CD14-positive monocyte (primary cell): ENCODE measurements at places on chromosomes 5 and 9.

GRCh38 chr5:65760504-65761275 lies 38.7 kb downstream of the NLN start:
- H3K27me3 ChIP-seq = no peaks in the 10 kb centered on the region
- H3K4me1 ChIP-seq = no peaks in the 10 kb centered on the region
- no peak overlapping the region for H3K4me3 ChIP-seq

- no peaks in the 10 kb centered on the region for H3K27me3 ChIP-seq
- no peaks in the 10 kb centered on the region for H3K36me3 ChIP-seq
- no peak for DNase-seq
- no peaks in the 10 kb centered on the region for H3K4me1 ChIP-seq
- no peak overlapping the region for H3K27ac ChIP-seq
Observed at GRCh38 chr9:75039801-75040200, 11.7 kb upstream of the CARNMT1 start.

DNA sequence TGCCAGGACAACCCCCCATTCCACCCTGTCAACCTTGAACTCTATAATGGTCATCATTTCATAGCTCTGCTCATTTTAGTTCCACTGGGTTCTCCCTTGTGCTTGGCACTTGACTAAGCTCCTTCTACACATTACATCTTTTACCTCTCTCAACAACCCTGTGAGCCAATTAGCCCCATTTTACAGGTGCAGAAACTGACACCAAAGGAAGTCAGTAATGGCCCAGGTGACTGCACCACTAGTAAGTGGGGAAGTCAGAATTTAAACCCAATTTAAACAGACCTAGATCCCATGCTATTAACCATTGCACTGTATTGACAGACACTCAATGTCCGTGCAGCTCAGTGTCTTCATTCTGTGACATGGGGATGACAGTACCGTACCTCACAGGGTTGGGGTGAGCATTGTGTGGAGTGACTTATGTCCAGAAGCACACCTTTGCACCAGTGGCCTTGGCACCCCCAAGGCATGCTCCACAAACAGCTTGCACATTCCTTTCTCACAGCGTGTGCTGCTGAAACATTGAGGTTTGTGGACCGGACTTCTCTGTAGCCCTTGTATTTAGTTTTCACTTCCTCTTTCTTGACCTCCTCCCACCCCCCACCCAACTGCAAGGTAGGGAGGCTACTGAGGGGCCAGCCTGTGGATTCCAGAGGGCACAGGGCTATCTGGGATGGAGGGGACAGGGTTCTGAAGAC lies 23.1 kb downstream of the IRF1 start:
- DNase-seq = peak; percentile 74
- H3K27ac ChIP-seq = peak overlapping the region; percentile 79
- H3K4me1 ChIP-seq = peaks cover 77% of the 10 kb centered on the region
- H3K27me3 ChIP-seq = no peaks in the 10 kb centered on the region

DNA sequence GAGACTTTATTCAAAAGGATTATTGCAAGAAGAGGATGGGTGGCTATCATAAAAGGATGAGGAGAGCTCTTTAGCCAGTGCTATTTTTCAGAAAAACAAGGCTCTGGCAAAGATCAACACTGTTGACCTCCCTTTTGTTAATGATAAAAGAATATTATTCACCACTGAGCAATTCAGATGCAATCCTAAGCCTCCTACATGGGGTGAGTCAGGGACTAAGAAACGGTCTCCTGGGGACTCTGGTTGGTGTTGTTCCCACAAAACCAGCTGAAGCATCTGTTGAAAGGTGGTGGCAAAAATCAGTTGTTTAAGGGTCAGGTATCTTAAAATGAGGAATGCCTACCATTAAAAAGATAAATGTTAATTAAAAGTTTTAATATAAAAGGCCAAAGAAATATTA lies 7.7 kb upstream of the GCNT1 start:
- H3K36me3 ChIP-seq = no peaks in the 10 kb centered on the region
- H3K27ac ChIP-seq = no peak overlapping the region
- H3K4me3 ChIP-seq = no peak overlapping the region
- H3K4me1 ChIP-seq = peaks cover 19% of the 10 kb centered on the region
- DNase-seq = no peak

- H3K27me3 ChIP-seq = no peaks in the 10 kb centered on the region
- H3K4me1 ChIP-seq = peaks cover 5% of the 10 kb centered on the region
- no peak overlapping the region for H3K4me3 ChIP-seq
- DNase-seq = no peak
Observed at GRCh38 chr5:57033103-57033502, 81.2 kb upstream of the MIER3 start.

GRCh38 chr9:129752900-129753729 lies at the start of gene PTGES:
TSS of gene PTGES (minus strand) at chr9:129753042. CDS start at chr9:129753012, 30 bp downstream.
- peaks cover 22% of the 10 kb centered on the region for H3K27me3 ChIP-seq
- H3K27ac ChIP-seq = no peak within 1 kb of the TSS
- peak within 1 kb of the TSS; percentile 34 for H3K4me3 ChIP-seq
- H3K4me1 ChIP-seq = peaks cover 29% of the 10 kb centered on the region
- peak; percentile 76 for DNase-seq
- H3K36me3 ChIP-seq = no peaks in the 10 kb centered on the region
